ENCODE measurements at places on chromosomes 12 and 14. TPM values are rescaled to one million over a fixed set of nuclear protein-coding genes. Genes with fewer than 3 reads are reported as not detected.

ZDHHC22 gene
- 0.29 TPM for total RNA-seq

NANOG gene
- not detected for total RNA-seq

TSHR gene
- not detected for total RNA-seq

PPM1H gene
- 6.2 TPM for total RNA-seq

NEDD8 gene
- 449 TPM for total RNA-seq

TMTC3 gene
- 14.1 TPM for total RNA-seq

RNU6-7 gene
- total RNA-seq, result not detected

GALNT9 gene
- total RNA-seq, result 4.2 TPM

AHNAK2 gene
- total RNA-seq, result 188 TPM

KLRC1 gene
- not detected for total RNA-seq

RD3L gene
- total RNA-seq, result not detected

PRDM4 gene
- total RNA-seq, result 18.5 TPM
